ENCODE measurements at places on chromosomes 6 and 20.

GRCh38 chr6:142764311-142764710, 180.7 kb downstream of the HIVEP2 start:
- no peak for DNase-seq

DNA sequence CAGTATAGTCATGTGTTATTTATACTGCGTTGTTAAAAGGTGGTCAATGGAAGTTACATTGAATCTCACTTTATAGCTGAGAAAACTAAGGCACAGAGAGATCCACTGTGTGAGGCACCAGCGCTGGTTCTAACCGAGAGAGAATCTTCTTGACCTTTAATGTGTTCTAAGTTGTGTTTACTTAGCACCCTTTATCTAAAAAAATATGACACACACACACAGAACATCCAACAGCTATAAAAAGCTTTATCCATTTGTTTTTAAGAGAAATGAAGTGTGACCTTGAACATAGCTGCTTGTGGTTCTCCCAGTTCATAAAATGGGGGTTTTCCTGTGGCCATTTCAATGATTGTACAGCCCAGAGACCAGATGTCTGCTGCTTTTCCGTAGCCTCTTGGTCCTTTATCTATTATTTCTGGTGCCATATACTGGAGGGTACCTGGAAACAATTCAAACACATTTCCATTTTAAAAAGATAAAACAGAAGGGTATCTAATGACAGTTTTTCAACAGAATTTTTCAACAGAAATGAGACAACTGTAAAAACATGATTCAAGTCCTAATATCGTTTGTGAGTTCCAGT, 54.8 kb upstream of the MAP7 start:
- no peak for DNase-seq

DNA sequence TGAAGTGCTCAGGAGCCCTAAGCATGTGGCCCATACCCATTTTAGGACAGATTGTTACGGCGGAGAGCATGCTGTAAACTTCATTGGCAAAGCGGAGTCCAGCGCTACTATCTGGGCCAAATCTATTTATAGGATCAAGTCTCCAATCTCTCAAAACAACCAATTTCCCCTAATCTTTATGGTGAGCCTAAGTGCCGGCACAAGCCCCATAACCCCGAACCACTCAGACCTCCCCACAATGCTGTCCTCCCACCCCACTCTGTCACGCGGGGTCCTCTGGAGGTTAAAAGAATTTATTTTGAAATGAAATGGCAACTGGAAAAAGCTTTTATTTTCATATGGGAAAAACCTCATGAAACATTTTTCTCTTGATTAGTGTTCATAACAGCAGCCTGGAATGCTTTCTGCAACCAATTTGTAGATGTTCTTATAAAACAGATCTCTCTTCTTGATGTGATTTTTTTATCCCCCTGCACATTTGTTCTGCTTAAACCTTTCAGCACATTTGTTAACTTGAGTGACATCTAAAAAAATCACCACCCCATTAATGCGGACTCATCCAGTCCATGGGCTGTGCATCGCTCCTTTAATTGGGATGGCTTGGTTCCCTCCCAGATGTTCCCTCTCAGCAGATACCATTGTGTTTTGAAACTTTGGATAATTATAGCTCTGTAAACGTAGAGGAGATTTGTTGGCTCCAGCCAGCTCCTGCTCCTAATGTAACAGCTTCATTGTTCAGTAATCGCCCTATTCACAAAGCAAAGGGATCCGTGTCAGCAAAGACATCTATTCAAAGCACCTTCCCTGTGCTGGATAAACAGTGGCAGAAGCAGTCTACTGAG, 323.6 kb downstream of the CD83 start:
- no peak for DNase-seq

DNA sequence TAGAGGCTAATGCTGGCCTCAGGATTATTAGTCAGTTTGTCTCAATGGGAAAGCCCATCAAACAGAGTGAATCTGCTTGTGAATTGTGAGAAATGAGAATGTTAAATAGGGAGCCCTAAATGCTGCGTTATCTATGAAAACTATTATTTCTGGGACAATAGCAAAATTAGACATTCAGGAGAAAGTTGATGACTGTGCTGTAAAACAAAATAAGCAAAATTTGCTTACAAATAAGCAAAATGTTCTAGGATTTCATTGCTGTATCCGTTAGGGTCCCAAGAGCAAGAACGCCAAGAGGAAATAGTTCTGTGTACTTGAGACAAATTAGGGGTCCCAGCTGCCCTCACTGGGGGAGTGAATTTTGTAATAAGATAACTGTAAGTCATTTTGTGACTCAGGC, 59.2 kb upstream of the RAB32 start:
- no peak for DNase-seq

GRCh38 chr20:1509237-1509636, 18.0 kb upstream of the SIRPB2 start:
- no peak for DNase-seq

- no peak for DNase-seq
Observed at GRCh38 chr6:42128460-42129359, 13.7 kb downstream of the C6orf132 start.

DNA sequence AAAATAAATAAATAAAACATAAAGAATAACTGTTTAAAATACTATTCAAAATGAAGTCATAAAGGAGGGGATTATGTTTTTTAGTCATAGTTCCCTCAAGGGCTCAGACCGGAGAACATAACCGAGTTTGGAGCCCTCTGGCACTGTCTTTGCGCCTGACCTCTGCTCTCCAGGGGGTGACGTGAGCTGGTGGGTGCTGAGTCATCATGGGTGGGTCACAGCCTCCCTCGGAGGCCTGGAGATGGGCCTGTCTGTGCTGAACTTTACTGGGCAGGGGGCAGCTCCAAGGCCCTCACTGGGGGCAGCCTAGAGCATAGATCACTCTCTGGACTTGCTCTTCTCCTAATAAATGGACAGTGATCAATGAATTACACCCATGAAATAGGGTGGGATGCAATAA, 3.1 kb upstream of the MAVS start:
- DNase-seq: no peak

GRCh38 chr20:44454306-44454963, 21.2 kb upstream of the TTPAL start:
- no peak for DNase-seq

DNA sequence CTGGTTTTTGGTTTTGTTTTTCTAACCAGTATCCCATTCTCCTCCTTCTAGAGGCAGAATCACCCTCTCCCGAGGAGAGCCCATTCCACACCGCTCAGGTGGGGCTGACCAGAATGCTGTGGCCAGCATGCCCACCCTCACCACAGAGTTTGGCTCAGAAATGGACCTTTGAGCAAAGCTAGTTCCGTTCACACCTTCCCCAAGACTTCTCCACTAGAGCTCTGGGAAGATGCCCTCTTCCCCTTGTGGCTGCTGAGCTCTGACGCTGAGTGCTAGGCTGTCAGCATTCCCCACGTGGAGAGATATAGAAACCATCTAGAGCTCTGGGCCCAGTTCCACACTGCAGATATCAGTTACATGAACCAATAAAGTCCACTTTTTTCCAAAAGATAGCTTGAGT, 7.9 kb downstream of the GPLD1 start:
- DNase-seq: no peak

GRCh38 chr20:12199703-12200102, 282.0 kb downstream of the BTBD3 start:
- no peak for DNase-seq

DNA sequence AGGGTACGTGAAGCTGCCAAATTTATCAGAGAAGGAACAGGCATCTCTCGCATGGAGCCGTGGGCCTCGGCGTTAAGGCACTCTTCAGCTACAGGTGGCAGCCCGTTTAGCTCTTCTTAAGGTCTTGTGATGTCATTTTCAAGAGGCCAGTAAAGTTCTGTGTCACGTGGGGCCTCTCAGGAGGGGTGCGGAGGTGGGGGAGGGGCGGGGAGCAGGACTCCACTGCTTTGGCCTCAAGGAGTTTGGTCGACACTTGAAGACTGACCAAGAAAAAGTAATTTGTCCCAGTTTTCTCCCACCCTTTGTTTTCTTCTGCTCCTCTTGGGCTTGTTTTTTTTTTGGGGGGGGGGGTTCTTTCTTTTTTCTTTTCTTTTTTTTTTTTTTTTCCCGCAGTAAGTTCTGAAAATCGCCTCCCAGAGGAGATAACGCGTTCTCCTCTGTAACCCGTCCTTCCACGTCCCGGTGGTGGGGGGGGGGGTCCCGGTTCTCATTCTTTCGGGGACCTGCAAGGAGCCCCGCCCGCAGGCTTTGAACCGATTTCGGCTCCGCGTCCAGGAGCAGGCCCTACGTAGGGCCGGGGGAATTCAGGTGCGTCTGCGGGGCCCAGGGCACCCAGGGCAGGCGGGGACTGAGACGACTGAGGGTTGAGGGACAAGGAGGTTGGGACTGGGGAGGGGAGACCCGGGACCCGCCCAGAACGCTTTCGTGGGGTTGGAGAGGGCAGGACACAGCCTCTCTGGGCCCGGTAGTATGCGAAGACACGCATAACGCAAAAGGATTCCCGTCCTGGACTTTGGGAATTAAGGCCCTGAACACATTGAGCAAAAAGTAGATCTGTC, 26.0 kb downstream of the GPX6 start:
- DNase-seq: no peak

DNA sequence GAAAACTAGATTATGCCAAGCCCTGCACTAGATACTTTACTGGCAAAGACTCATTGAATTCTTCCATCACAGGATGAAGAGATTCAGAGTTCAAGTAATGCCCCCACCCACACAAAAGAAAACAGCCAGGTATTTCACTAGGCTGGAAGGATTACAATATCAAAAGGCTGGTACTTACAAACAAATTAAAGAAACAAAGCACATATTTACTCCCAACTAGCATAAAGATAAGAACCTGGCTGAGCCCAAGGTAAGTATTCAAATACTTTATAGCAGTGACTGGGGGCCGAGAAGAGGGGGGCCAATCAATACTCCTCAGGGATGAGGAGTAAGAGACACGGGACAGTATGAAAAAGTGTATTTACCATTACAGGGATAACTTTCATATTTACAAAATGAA, 3.7 kb downstream of the ACOT8 start:
- no peak for DNase-seq

DNA sequence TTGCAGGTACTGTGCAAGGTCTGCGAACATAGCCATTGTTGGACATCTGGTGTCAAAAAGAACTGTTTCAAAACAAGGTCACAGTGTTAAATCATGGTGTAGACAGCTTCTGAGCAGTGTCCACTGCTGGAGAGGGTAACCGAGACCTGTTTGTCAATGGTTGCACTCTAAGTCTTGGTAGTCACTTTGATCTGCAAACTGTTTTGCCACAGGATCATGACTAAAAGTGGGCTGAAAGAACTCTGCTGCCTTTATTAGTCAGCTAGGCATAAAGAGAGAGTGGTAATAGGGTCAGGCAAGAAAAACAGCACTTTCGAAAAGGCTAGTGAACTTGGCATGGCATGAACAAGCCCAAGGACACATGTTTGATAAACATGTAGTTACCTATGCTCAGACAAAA, 552.3 kb upstream of the CITED2 start:
- no peak for DNase-seq

DNA sequence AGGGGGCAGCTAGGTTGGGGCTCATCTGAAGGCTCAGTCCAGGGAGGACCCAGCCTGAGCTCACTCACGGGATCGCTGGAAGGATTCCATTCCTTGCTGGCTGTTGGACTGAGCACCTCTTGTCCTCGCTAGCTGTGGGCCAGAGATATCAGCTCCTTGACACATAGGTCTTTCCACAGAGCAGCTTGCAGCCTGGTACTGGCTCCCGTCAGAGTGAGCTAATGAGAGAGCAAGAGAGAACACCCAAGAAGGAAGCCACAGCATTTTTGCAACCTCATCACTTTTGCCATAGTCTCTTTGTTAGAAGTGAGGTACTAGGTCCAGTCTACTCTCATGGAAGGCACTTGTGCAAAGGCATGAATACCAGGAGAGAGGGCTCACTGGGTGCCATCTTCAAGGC, 179.9 kb downstream of the CDC5L start:
- no peak for DNase-seq

GRCh38 chr20:1757606-1758512, 100.3 kb upstream of the SIRPG start:
- DNase-seq: no peak

- no peak for DNase-seq
Observed at GRCh38 chr6:126268092-126268491, 71.8 kb upstream of the CENPW start.

DNA sequence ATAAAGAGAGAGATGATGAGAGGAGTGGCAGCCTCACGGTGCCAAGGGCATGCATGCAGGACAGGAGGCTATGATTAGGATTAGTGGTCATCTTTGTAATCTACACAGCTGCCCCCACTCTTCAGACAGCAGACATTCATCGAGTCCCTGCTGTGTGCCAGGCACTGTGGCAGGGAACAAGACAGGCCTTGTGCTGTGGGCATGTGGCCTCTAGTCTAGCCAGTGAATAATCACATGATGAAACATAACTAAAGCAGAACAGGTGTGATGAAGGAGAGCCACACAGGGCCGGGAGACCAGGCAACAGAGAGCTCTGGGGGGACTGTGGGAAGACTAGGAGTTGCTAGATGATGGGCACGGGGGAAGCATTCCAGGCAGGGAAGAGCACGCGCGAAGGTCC, 22.2 kb downstream of the TOX2 start:
- DNase-seq: no peak

GRCh38 chr6:160102956-160103824, 18.4 kb upstream of the SLC22A1 start:
- no peak for DNase-seq

DNA sequence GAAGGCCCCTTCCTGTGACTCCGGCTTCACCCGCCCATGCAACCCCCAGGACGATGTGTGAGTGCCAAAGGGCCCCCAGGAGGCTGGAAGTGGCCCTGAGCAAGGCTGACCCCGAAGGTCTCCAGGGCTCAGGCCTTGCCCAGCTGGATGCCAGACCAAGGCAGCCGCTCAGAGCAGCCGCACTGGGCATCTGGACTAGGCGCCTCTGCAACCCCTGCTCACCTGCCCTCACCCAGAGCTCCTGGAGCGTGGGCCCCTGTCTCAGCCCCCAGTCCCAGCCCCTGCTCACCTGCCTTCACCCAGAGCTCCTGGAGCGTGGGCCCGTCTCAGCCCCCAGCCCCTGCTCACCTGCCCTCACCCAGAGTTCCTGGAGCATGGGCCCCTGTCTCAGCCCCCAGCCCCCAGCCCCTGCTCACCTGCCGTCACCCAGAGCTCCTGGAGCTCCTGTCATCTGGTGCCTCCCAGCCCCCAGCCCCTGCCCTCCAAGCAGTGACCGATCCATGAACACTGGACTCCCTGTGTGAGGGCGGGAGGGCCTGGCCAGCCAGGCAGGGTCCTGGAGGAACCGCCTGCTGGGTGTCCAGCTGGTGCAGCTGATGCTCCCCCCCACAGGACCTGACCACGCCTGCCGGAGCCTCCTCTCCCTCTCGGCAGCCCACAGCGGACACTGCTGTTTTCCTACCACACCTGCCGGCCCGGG, 1.1 kb downstream of the SRMS start:
- DNase-seq: no peak

Data from stimulated activated CD8-positive, alpha-beta memory T cell treated with anti-CD3 and anti-CD28 coated beads, Interleukin-4, amount 100 ng/mL, for 1 hour (primary cell).